ENCODE measurements at places on chromosomes 12 and 14. TPM values are rescaled to one million over a fixed set of nuclear protein-coding genes. Genes with fewer than 3 reads are reported as not detected.

SRSF5 gene
- 377 TPM for total RNA-seq

POTEM gene
- not detected for total RNA-seq

DNA sequence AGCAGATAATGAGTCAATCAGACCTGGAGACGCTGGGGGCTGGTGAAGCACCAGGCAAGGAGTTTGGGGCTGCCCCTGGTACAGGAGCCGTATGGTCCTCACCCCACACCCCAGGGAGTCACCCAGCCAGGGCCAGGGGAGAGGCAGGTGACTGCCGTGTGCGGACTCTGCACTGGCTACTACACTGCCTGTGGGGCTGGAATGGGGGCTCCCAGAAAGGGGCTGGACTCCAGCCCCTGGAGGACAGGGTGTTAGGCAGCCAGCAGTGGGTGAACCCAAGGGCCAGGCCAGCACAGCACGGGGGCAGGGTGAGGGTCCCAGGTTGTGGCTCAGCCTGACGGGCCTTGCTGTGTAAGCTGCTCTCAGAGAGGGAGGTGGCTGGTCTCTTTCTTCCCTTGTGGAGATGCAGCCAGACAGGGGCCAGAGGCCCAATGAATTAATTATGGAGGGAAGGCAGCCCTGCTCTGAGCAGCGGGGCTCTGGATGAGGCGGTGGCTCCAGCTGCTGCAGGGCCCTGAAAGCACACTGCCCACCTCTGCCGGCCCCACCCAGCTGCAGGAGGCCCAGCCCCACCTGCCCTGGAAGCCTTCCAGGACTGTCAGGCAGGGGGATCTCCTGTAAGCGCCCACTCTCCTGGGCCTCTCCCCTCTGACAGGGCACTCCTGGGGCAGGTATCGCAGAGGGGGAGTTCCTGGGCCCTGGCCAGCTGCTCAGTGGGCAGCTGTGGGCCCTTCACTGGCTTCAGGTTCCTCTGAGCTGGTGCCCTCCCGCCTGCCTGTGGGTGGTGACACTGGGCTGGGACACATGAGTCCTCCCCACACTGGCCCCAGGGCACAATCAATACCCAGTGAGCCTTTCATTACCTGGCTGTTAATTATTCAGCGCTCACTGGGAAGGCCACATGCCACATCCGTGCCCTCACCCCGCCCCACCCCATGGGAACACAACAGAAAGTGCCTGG, 142.5 kb upstream of the C14orf180 start:
- DNase-seq: no peak

DNA sequence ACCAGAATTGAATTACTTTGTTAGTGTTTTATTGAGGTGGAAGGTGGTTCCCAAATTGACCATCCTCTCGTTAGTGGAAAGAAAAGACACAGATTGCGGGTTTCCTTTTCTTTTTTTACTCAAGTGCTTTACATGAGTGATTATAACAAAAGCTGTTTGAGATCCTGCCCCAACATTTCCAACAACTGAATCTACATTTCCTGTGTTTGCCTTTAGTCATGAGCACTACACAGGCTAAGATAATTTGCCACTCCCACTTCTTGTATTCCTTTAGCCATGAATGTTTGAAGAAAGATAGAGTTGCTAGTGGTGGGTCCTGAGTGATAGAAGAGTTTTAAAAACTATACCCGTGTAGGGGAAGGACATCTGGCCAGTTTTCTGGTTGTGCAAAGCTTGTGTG, 16.0 kb downstream of the RERGL start:
- no peak for DNase-seq

Measured in neural crest cell (in vitro differentiated cells).